ENCODE measurements at places on chromosomes 6 and 20.

DNA sequence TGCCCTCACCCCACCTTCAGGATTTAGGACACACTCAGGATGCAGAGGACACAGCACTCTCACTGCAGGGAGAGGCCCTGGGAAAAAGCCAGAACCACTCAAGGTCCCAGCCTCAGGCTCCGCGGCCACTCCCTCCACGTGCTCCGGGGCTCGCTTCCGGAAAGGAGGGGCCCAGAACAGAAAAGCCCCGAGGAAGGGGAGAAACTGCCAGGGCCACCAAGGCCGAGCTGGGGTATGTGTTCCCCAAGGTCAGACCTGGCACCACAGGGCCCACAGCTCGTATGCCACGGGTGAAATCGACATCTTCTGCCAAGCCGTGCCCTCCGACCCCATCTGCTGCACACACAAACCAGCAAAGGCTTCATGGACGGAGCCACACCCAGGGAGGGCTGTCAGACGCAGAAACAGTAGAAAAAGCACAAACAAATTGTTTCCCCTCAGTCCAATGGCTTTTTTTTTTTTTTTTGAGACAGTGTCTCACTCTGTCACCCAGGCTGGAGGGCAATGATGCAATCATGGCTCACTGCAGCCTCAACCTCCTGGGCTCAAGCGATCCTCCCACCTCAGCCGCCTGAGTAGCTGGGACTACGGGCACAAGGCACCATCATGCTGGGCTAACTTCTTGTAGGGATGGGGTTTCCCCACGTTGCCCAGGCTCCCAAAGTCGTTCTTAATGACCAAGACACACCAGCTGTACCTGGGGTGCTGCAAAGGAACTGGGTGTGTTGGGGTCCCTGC lies 33.4 kb downstream of the SLC2A4RG start:
- DNase-seq, result no peak

DNA sequence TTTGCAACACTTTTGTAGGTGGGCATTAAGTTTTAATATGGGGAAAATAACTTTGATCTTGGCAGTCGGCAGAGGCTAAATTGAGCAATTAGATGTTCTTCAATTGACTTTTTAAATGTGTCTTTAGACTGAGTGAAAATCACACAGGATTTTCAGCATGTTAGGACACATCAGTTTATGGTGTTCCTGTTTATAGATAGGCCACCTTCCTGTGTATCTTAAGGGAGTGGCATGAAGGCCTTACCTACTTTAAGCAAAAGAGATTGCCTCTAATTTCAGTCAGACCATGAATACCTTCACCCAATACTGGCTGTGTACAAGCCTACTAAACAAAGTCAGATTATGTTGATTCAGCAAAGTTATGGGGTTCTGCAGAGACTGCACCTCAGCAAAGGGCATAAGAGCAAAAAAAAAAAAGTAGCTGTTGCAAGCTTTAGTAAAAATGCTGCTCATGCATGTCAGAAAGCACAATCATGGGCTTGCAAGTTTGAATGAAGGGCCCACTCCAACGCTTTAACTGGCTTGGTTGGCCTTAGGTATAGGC lies 848.4 kb downstream of the PHF3 start:
- no peak for DNase-seq

DNA sequence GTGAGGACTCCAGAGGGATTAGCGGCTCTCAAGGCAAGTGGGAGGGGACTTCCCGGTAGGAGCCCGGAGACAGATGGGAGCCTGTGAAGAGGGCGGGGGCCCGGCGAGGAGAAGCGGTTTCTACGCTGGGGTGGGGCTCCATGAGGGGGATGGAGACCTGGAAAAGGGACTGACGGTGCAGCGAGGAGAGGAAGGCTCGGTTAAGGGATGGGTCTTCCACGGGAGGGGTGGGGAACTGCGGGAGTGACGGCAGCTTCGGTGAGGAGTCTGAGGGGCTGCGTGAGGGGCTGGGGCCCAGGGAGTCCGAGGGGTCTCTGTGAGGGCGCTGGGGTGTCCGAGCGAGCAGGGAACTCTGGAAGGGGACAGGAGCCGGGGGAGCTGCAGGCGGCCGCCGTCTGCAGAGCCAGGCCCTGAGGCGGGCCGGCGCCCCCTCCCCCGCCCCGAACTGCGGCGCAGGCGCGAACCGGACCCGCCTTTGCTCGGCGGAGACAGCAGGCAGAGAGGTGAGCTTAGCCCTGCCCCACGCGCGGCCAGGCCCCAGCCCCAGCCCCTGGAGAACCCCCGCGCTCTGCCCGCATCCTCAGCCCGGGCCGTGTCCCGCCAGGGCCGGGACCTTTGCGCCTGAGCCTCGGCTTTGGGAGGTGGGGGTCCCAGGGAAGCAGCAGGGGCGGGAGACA lies at the start of gene NRSN2:
Gene NRSN2, plus strand, starts transcription at position 472 of the 677 bp plus-strand sequence. CDS start 2,533 bp downstream, outside the sequence.
- no peak for DNase-seq

- DNase-seq, result no peak
These were observed 45.0 kb downstream of the MOCS1 start for GRCh38 chr6:39889229-39889628.

GRCh38 chr6:124056407-124057334 lies 253.0 kb downstream of the NKAIN2 start:
- no peak for DNase-seq

- DNase-seq, result no peak
These were observed 17.5 kb upstream of the LOC128125822 start for GRCh38 chr6:63554782-63555181.

- no peak for DNase-seq
These were observed 114.8 kb downstream of the DHX35 start for GRCh38 chr20:39076958-39077357.

DNA sequence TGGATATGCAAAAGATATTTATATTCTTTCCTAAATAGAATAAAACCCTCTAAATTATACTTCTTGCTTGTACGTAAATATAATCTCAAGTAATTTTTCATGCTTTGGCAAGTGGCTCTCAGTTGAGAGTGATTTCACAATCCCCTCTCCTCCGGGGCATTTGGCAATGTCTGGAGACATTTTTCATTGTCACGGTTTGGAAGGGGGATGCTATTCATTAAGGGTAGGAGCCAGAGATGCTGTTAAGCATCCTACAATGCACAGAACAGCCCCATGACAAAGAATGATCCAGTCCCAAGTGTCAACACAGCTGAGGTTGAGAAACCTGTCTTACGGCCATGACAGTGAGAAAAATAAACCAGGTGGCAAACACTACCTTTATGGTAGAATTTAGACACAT lies 75.7 kb downstream of the AGPAT4 start:
- no peak for DNase-seq

GRCh38 chr6:20936949-20937348 lies 402.7 kb downstream of the CDKAL1 start:
- DNase-seq, result no peak

- no peak for DNase-seq
These were observed 149.4 kb upstream of the MLIP start for GRCh38 chr6:53961679-53962370.

- DNase-seq, result no peak
These were observed 200.5 kb upstream of the PHACTR1 start for GRCh38 chr6:12516070-12516469.

- no peak for DNase-seq
These were observed 15.1 kb upstream of the SNRPB2 start for GRCh38 chr20:16714751-16715150.

DNA sequence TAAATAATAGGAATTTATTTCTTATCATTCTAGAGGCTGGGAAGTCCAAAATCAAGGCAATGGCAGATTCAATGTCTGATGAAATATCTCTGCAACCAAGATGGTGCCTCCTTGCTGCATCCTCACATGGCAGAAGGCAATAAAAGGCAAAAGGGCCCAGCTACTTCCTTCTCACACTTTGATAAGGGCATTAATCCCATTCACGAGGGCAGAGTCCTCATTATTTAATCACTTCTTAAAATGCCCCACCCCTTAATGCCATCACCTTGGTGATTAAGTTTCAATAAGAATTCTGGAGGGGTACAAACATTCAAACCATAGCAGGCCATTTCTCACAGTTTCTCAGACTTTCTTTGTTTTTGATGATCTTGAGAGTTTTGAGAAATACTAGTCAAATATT lies 145.8 kb upstream of the TSHZ2 start:
- DNase-seq, result no peak
